ENCODE measurements at places on chromosomes 16 and 17.

DNA sequence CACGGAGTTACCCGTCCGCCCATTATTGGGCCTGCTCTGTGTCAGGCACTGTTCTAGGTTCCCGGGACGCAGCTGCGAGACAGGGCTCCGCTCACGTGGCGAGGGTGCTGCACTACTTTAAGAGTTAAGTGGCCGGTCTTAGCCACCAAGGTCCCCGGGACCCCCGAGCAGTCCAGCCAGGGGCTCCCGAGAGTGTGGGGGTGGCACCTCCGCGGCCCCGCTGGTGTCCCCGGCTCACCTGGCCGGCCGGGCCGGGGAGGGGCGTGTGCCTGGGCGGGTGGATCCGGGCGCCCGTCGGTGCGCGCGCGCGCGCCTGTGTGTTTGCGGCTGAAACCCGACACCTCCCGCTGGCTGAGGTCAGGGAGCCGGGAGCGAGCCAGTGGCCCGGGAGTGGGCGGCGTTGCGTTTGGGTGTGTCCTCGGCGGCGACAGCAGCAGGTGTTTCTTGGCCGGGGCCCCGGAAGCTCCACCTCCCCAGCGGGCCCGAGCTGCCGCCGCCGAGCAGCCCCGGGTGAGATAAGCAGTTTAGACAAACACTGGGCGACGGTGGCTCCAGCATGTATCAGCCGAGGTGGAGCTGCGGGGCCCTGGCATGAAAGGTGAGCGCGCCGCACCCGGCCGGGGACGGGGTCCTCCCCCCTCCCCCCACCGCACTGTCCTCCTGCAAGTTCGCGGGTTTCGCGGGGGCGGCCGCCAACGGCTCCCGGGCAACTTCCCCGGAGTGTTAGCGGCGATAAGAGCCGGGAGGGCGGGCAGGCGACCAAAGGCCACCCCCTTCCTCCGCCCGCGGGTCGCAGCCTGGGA lies at the start of gene GSE1:
TSS of gene GSE1 (plus strand) at position 522 of the 803 bp plus-strand sequence. CDS start at position 592, 70 bp downstream.
- DNase-seq: peak; percentile 56
- H3K4me1 ChIP-seq: peaks cover 44% of the 10 kb centered on the region
- peaks cover 10% of the 10 kb centered on the region for H3K36me3 ChIP-seq
- no peak within 1 kb of the TSS for H3K27ac ChIP-seq

GRCh38 chr17:72143245-72143644 lies 22.4 kb downstream of the SOX9 start:
- H3K27me3 ChIP-seq: no peaks in the 10 kb centered on the region
- H3K27ac ChIP-seq: no peak overlapping the region
- H3K36me3 ChIP-seq: no peaks in the 10 kb centered on the region
- H3K4me1 ChIP-seq: no peaks in the 10 kb centered on the region
- H3K4me3 ChIP-seq: no peak overlapping the region

GRCh38 chr17:51813140-51813783 lies 345.3 kb downstream of the CA10 start:
- H3K4me1 ChIP-seq: no peaks in the 10 kb centered on the region
- H3K27me3 ChIP-seq: no peaks in the 10 kb centered on the region
- peaks cover 2% of the 10 kb centered on the region for H3K36me3 ChIP-seq
- DNase-seq: no peak
- no peak overlapping the region for H3K4me3 ChIP-seq
- no peak overlapping the region for H3K27ac ChIP-seq

DNA sequence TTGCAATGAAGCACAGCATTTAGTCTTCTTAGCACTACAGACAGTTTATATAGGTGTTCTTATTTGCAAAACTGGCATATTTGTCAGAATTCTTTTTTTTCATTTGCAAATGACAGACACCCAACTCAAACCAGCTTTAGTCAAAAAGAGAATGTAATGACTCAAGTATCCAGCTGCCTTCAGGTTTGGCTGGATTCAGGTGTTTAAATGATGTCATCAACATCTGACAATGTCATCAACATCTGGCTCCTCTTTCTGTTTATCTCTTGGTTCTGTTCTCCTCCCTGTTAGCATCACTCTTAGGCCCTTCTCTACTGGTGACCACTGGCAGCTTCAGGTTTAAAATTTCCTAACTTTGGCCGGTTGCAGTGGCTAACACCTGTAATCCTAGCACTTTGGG lies 18.9 kb downstream of the TMC5 start:
- H3K27me3 ChIP-seq: peaks cover 9% of the 10 kb centered on the region
- H3K27ac ChIP-seq: no peak overlapping the region
- H3K4me3 ChIP-seq: no peak overlapping the region
- no peaks in the 10 kb centered on the region for H3K4me1 ChIP-seq

DNA sequence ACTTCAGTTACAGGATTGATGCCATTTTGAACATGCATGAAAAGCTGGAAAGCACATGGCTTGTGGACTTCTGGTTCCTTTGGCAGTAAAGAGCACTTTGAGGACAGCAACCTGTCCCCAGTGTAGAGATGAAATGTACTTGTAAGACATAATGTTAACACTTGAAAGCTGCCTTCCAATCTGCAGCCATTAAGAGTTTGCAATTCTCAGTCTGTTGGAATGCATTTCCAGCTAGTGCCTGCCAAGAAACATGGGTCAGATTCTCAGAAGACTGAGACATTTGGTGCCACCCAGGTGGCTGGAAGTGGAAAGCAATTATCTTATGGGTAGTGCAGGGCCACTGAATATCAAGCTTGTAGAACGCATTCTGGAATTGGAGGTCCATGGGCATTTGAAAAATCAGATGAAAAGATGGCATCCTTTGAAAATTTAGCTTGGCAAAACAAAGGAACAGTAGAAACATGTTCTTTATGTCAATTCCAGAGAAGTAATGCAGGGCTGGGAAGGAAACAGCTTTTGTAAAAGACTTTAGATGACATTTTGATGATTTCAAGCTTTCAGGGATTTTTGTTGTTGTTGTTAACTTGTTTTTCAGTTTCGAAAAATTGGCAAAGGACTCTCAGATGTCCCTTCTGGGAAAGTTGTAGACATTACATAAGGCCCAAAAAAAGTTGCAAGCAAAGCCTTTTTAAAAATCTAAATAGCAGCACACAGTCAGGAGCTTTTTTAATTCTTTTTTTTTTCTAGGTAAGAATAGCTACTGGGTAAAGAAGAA lies 147.0 kb downstream of the ABCA8 start:
- H3K27me3 ChIP-seq: peaks cover 29% of the 10 kb centered on the region
- H3K4me1 ChIP-seq: no peaks in the 10 kb centered on the region
- DNase-seq: no peak
- H3K27ac ChIP-seq: no peak overlapping the region
- no peak overlapping the region for H3K4me3 ChIP-seq

DNA sequence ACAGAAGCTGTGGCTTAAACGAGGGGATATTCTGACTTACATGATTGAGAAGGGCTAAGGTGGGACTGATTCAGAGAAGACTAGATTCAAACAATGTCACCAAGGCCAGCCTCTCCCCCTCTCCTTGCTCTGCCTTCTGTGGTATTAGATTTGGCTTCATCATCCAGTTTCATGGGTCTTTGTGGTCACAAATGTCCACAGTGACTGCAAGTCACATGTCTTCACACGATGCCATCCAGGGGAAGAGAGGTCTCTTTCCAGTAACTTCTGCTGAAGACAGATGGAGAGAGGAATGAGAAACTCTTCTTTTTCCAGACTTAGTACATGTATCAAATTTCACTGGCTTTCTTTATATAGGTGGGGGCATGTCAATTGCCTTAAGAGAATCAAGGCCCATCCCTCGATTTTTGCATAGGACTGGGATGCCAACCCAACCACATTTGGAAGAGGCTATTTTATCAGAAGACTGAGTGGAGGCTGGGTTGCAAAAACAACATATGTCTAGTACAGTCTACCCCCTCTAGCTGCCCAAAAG lies 57.3 kb upstream of the HNF1B start:
- no peaks in the 10 kb centered on the region for H3K4me1 ChIP-seq
- no peak overlapping the region for H3K27ac ChIP-seq
- no peak for DNase-seq
- peaks cover 8% of the 10 kb centered on the region for H3K27me3 ChIP-seq
- no peak overlapping the region for H3K4me3 ChIP-seq

DNA sequence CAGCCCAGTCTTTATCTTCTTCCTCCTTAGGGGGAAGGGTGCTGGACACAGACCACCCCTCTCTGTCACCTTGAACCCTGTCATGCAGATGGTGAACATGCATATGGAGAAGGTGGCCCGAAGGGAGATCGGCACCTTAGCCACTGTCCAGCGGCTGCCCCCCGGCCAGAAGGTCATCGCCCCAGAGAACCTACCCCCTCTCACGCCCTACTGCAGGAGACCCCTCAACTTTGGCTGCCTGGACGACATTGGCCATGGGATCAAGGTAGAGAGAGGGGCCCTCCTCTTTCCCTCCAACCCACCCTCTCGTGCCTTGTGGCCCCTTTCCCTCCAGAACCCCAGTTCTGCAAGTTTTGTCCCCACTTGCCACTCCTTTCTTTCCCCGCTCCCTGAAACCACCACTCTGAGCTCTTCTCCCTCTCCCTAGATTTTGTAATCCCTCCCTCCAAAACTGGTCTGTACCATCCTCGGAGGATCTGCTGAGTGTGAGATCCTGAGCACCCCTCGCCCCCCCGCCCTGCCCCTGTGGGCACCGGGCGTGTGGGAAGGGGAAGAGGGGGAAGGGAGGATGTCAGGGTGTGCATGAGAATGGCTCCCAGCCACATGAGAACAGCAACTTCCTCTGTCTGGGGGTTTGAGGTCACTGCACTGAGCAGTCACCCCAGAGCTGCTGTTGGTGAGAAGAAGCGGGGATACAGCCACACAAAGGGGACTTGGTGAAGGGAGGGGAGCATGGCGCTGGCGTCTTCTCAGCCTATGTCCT lies 7.3 kb downstream of the ABI3 start:
- H3K27me3 ChIP-seq: no peaks in the 10 kb centered on the region
- peak; percentile 56 for DNase-seq
- peak overlapping the region; percentile 77 for H3K4me3 ChIP-seq
- H3K36me3 ChIP-seq: peaks cover 53% of the 10 kb centered on the region
- H3K27ac ChIP-seq: peak overlapping the region; percentile 98

DNA sequence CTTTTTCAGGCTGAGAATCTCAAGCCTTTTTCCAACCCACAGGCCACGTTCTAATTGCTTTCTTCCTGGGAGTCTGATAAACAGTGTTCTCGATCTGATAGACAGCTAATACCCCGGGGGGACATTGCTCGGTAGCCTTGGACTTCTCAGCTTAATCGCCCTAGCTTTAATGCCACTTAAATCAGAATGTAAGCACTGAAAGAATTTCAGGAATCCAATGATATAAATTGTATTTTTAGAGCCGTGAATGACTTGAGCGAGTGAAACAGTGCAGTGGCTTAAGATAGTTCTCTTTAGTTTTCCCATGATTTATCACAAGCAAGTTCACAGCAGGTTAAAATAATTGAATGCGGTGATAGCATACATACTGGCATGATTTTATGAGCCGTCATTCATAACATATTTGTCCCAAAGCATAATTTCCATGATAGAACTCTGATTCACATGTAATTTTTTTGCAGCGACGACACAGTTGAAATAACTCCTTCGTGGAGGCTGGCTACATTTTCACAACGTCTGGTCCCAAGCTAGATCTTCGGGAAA lies 116.1 kb upstream of the MYOCD start:
- no peaks in the 10 kb centered on the region for H3K4me1 ChIP-seq
- no peaks in the 10 kb centered on the region for H3K36me3 ChIP-seq
- DNase-seq: no peak
- no peak overlapping the region for H3K4me3 ChIP-seq
- no peaks in the 10 kb centered on the region for H3K27me3 ChIP-seq
- H3K27ac ChIP-seq: no peak overlapping the region

DNA sequence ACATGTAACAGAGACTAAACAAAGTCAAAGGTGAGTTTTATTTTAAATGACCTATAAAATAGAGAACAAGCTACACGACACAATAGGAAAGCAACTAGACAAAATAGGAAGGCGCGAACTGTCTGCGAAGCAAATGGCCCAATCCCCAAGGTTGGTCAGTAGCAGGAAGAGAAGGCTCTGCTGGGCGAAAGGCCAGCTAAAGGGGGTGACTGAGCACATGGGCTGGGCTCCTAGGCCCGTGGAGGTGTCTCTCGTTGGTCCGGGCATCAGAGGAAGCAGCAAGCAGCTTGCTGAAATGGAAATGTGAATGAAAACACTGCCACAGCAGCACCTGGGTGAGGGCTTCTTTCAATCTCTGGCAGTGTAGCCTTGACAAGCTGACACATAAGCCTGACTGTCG lies 129.4 kb downstream of the ZNF778 start:
- H3K27ac ChIP-seq: peak overlapping the region; percentile 54
- H3K4me3 ChIP-seq: no peak overlapping the region
- DNase-seq: no peak
- H3K36me3 ChIP-seq: peaks cover 24% of the 10 kb centered on the region

- no peak overlapping the region for H3K27ac ChIP-seq
- no peak overlapping the region for H3K4me3 ChIP-seq
- no peaks in the 10 kb centered on the region for H3K27me3 ChIP-seq
- H3K36me3 ChIP-seq: peaks cover 2% of the 10 kb centered on the region
- no peaks in the 10 kb centered on the region for H3K4me1 ChIP-seq
These were observed 140.6 kb downstream of the CDK5R1 start for GRCh38 chr17:32627239-32627996.

GRCh38 chr17:12973496-12974004 lies 44.3 kb downstream of the ELAC2 start:
- H3K36me3 ChIP-seq: no peaks in the 10 kb centered on the region
- no peak for DNase-seq
- H3K4me3 ChIP-seq: no peak overlapping the region
- no peaks in the 10 kb centered on the region for H3K4me1 ChIP-seq
- peaks cover 83% of the 10 kb centered on the region for H3K27me3 ChIP-seq
- no peak overlapping the region for H3K27ac ChIP-seq

- H3K27ac ChIP-seq: no peak overlapping the region
- no peaks in the 10 kb centered on the region for H3K36me3 ChIP-seq
- H3K4me3 ChIP-seq: no peak overlapping the region
- no peak for DNase-seq
- H3K4me1 ChIP-seq: no peaks in the 10 kb centered on the region
These were observed 22.8 kb downstream of the CPNE2 start for GRCh38 chr16:57115168-57115513.

- no peaks in the 10 kb centered on the region for H3K4me1 ChIP-seq
- H3K27ac ChIP-seq: no peak overlapping the region
- DNase-seq: no peak
- H3K36me3 ChIP-seq: no peaks in the 10 kb centered on the region
- H3K4me3 ChIP-seq: no peak overlapping the region
These were observed 61.2 kb downstream of the SPACA3 start for GRCh38 chr17:33052856-33053255.

- no peak overlapping the region for H3K27ac ChIP-seq
- H3K4me3 ChIP-seq: no peak overlapping the region
- no peak for DNase-seq
- H3K36me3 ChIP-seq: peaks cover 8% of the 10 kb centered on the region
- no peaks in the 10 kb centered on the region for H3K4me1 ChIP-seq
- H3K27me3 ChIP-seq: no peaks in the 10 kb centered on the region
These were observed 14.9 kb downstream of the CEP112 start for GRCh38 chr17:66177048-66177447.

DNA sequence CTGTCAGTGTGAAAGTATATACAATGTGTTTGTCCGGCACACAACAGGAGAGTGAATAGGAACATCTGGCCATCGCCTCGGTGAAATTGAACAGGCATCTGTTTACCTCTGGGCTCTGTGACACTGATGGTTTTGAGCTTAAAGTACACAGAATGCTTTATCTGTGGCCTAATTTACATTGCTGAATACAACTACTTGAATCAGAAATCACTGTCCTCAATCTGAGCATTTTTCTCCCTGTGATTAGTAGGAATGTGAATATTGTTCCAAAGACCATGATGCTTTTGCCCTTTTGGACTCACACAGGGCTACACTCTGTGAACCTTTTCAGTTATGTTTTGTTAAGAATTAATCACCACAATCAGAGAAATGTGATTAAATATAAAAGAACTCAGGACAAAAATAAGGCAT lies 323.0 kb upstream of the TBX2 start:
- H3K27me3 ChIP-seq: no peaks in the 10 kb centered on the region
- H3K27ac ChIP-seq: no peak overlapping the region
- H3K4me3 ChIP-seq: no peak overlapping the region
- no peaks in the 10 kb centered on the region for H3K4me1 ChIP-seq
- peaks cover 4% of the 10 kb centered on the region for H3K36me3 ChIP-seq
